ENCODE measurements at places on chromosomes 4 and X.

GRCh38 chrX:29792335-29792734 is 423.0 kb upstream of the MAGEB2 start:
- DNase-seq: no peak

DNA sequence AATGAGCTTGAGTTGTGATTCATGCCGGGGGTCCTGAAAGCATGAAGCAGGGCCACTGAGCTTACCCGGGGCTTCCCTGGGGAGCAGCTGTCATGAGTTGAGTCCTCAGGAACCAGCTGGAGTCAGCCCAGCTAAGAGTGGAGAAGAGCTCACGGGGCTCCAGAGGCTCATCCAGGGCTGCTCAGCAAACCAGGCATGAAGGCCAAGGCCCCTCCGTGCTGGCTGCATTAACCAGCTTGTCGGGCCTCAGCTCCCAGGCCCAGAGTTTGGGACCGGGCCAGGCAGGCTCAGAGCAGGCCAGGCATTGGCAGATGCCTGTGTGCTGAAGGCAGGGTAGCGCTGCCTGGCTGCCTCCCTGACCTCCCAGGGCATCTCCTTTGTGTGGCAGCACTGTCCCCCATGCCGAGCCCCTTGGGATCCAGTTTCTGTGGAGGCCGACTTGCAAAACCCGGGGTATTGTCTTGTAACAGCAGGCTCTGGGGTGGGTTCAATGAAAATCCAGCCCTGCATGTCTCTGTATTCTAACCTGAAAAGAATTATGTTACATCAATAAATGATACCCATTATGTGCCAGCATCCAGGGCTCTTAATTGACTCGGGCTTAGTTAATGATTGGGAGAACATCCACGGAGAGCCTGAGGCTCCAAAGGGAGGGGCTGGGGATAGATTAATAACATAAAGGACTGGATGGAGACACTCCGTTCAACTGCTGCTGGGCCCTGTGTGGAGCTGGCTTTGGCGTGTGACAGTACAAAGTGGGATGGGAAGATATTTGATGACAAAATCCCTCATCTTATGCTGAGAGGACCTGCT is 68.0 kb upstream of the MSX1 start:
- no peak for DNase-seq

DNA sequence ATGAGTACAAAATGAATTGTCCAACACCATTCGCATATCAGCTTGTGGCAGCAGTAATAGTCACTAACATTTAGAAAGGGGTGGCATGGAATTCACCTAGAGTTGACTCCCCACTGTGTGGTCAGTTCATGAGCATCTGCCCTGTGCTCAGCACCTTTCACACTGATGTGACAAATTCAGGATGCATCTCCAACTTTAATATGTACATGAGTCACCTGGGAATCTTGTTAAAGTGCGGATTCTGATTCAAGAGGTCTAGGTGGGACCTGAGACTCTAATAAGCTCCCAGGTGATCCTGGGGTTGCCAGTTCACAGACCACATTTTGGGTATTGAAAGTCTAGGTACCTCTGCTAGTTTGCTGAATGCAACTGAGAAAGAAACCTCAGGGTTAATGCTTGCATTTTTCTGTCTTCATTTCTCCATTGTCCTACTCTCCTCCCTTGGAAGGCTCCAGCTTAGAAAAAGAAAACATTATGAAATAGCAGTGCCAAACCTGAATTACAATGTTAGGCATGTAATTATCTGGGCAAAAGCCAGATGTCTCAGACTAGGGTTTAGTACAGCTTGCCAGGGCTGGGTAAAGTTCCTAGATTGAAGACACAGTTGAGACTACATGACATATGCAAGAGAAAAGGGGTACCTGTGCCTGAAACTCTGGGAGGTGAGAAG is 32.7 kb downstream of the TMSB4X start:
- DNase-seq: no peak

DNA sequence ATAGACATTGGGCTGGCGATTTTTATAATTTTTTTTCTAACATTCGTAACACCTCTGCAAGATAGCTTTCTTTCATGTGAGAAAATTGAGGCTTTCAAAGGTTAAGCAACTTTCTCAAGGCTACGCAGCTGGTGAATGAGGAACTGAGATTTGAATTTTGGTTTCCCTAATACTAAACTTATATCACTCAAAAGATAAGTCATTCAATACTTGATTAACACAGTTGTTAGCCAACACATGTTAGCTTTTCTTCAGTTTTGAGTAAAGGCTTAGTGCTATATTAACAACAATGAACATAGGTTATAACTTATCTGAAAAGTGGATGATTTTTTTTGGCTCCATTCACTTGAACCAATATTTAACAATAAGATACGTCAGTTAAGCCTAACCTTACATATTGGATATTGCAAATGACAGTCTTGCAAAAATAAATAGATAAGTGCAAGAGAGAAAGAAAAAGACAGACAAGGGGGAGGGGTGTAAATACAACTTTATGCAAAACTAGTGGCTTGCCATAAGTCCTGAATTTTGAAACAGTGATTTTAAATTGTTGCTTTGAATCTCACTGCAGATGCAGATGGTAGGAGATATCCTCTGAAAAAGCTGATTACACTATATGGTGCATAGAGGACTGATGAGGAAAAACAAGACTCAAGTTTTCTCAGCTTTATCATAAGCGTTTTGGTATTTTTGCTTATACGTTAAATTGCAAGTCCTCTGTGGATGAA is 11.1 kb upstream of the GPM6A start:
- no peak for DNase-seq

GRCh38 chrX:140492066-140492994 is 12.5 kb downstream of the SOX3 start:
- no peak for DNase-seq

DNA sequence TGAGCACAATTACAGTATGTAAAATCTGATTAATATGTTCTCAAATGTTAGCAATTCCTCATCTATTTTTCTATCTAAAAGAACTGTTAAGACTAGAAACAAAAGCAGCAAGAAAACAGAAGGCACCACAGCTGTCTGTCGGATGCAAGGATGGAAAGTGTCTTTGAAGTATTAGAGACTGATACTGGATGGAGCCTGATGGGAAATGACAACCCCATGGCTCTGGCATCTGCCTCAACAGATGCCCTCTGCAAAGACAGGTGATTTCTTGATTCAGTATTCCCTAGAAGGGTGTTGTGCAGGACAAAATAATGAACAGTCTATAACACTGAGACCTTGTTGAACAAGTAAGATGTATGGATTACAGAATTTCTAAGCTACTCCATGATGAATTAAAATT is 19.7 kb downstream of the LRCH2 start:
- DNase-seq: no peak

DNA sequence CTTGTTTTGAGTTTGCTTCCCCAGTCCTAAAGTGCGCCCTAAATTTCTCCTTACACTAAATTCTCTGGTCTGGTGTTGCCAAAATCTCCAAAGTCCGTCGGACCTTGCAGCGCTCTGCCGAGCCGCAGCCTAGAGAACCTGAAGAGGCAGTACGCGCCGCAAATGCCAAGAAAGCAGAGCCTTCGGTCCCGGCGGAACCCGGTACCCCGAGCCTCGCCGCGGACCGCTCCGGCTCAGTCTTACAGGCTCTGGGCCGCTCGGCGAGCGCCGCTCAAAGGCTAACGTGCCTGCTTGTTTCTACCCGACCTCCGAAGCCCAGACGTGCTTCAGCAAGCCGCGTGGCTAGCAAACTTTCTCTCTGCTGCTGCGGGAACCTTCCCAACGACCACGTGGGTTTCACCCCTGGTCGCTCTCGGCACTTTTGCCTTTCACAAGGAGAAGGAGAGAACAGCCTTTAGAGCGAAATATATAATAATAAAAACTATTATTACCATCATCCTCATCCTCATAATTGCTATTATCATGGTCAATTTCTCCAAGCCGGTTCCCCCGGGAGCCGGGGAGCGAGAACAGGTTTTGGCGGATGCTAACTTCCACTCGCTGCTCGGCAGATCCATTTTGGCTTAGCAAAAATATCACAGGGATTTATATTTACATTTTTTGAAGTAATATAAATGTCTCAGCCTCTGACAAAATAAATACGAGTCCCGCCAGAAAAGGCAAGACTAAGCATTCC is 2.2 kb upstream of the HTR2C start:
- no peak for DNase-seq

- no peak for DNase-seq
These were observed 391.2 kb downstream of the ANKRD50 start for GRCh38 chr4:124321364-124321763.

- DNase-seq: no peak
These were observed 661.6 kb downstream of the RAPGEF2 start for GRCh38 chr4:159764343-159764952.

DNA sequence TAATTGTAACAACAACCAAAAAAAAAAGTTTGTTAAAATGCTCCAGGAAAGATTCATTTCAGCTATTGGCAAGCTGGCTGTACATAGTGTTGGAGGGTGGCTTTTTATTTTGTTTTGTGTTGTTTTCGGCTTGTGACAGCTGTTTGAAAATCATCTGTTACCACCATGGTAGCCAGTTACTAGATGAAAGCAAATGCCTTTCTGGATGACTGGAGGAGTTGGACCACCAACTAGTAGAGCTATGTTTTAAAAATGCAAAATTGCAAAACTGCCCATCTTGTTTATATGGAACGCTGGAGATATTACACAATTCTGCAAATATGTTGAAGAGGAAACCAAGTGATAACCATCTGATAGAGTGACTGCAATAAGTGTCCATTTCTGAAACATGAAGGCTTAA is 53.2 kb upstream of the TNIP3 start:
- DNase-seq: no peak

- no peak for DNase-seq
These were observed 420.9 kb upstream of the INTU start for GRCh38 chr4:127211650-127212560.

DNA sequence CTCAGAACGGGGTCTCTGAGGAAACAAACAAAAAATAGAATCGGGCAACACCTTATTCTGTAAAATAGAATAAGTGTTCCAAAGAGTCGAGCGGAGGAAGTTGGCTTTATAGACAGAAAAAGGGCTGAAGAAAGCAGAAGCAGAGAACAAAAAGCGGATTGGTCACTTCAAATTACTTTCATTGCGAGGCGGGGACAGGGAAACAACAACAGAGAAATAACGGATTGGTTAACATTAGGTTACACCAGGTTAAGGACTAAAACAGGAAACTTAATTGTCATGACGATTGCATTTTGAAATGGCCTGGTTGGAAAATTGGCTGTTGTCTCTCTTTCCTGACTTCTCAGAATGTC is 433 bp upstream of the COQ2 start:
- DNase-seq: no peak

GRCh38 chrX:2478546-2479419 is 22.0 kb downstream of the DHRSX start:
- DNase-seq: no peak

GRCh38 chr4:40448875-40449274 is 113.7 kb downstream of the CHRNA9 start:
- DNase-seq: no peak

DNA sequence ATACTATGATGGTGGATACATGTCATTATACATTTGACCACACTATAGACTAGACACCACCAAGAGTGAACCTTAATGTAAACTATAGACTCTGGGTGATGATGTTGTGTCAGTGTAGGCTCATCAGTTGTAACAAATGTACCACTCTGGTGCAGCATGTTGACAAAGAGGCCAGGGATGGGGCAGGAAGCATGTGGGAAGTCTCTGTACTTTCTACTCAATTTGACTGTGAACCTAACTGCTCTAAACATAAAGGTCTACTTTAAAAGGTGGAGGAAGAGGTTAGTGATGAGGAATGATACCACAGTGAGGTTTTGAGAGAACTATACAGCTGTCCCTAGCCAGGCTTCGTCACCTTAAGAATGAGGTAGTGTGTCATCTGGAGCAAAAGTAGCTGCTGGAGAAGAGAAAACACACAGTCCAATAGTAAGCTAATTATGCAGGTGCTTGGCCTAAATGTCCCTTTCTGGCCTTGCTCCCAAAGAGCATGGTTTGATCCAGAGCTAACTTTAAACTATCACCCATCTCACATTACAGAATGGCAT is 38.4 kb downstream of the GRSF1 start:
- no peak for DNase-seq

DNA sequence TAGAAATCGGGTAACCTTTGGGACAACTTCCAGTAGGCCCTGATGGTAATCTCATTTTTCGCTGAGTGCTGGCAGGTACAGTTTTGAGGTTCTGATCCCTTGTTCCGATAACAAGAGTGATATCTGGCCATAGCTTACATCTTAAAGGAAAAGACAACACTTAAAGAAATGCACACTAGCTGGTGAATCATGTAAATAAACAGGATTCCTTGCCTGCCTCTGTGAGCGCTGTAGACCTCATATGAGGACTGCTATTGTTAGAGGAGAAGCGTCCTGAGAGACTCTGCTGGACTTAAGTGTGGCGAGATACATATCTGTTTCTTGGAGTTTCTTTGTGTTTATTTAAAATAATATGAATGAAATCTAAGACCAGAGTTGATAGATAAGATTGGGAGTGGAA is 149.3 kb upstream of the SLC4A4 start:
- DNase-seq: no peak

- DNase-seq: no peak
These were observed 1.4 kb upstream of the CEP135 start for GRCh38 chr4:55947254-55947882.

DNA sequence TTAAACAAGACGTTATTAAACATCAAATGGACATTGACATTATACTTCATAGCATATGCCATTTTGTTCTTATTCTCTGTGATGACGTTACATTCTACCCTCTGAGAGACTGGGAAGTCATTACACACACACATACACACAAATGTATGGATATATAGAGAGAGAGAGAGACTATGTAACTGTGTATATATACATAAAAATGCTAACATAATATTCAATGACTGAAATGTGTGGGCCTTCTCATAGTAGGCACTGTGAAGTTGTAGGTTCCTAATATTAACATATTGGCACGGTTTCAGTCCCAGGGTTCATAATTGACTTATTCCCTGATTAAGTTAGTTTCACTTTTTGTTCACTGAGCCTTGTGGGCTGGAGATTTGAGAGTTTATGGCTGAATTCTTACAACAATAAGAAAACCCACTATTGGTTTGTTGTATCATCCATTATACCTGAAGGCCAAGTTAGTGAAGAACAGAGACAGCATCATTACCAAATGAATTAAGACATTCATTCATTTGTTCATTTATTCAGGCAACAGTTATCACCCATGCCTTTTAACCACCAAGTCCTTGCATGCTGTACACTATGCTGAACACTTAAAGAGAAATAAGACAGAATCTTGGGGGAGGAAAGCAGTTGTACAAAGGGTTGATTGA is 68.5 kb downstream of the GAB1 start:
- no peak for DNase-seq

- DNase-seq: no peak
These were observed 31.5 kb downstream of the PRPS1 start for GRCh38 chrX:107659768-107660167.

DNA sequence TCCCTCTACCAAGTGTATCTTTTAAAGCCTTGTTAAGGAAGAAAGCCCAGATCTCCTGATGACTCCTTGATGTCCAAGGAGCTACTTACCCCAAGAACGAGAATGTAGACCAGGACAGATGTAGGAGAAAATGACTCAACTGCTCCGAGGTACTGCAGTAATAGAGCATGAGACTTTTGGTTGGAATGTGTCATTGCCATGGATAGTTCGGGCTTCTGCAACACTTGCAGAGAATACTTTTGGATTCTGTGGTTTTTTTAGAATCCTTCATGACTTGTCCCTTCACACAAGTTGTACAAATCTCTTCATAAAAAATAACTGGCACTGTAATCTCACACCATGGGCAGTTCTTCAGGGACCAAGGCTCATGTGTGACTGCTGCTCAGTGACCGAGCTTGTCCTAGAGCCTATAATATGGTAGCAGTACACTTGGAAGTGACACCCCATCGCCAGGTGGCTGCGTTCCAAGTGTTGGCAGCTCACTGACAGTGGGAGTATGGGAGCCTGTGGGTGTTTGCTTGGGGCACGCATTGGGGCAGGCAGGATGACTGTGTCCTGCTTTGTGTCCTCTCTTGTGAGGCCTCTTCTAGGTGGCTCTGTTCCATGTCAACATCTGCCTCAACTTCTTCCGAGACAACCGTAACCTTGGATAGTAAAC is 87.9 kb upstream of the WDR1 start:
- no peak for DNase-seq

Measured in stimulated activated CD4-positive, alpha-beta T cell treated with anti-CD3 and anti-CD28 coated beads, Interleukin-15, amount 100 ng/mL, for 1 hour (primary cell).